ENCODE measurements at places on chromosomes 2 and 18.

DNA sequence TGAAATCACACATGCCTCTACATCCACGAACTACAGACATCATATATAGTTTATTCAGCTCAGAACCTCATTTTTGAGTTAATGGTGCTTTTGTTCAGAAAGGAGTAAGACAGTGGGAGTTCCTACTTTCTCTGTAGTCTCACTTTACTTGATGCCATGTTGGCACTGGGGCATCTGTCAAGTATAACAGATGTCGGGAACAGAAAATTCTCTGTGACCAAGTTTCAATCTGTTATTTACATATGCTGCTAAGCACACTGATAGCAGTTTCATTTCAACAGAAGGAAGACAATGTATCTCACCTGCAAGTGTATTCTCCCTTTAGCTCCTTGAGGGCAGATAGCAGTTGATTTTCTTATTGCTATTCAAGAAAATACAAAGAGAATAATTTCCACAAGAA is 774.1 kb downstream of the METTL4 start:
- no peak for DNase-seq

DNA sequence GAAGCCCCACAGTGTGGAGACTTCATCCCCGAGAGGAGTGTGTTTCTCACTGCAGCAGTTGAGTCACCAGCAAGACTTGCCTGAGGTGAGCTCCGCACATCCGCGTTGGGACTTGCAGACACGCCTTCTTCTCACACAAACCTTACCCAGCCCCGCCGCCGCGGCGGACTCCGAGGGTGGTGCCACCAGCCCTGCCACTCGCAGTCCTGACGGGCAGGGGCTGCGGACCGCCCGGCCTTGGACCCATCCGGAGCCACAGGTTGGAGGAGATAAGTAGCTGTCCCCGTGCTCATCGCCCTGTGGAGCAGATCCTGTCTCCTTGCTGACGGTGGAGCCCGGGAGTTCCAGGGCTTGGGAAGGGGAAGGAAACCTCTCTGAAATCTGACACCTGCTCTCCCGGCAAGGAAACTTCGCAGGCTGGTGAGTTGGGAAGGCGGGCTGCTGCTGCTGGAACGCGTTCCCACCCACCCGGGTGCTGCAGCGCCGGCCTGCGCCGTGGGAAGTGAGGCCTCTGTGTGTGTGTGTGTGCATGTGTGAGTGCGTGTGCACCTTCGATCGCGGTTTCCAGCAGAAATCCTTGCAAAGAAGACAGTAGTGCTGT is at the start of gene RAB27B:
TSS of gene RAB27B (plus strand) at position 197 of the 601 bp plus-strand sequence. CDS start 49,109 bp downstream, outside the sequence.
- peak; percentile 93 for DNase-seq

- no peak for DNase-seq
Measured at GRCh38 chr2:65916177-65916576, 483.8 kb upstream of the SPRED2 start.

DNA sequence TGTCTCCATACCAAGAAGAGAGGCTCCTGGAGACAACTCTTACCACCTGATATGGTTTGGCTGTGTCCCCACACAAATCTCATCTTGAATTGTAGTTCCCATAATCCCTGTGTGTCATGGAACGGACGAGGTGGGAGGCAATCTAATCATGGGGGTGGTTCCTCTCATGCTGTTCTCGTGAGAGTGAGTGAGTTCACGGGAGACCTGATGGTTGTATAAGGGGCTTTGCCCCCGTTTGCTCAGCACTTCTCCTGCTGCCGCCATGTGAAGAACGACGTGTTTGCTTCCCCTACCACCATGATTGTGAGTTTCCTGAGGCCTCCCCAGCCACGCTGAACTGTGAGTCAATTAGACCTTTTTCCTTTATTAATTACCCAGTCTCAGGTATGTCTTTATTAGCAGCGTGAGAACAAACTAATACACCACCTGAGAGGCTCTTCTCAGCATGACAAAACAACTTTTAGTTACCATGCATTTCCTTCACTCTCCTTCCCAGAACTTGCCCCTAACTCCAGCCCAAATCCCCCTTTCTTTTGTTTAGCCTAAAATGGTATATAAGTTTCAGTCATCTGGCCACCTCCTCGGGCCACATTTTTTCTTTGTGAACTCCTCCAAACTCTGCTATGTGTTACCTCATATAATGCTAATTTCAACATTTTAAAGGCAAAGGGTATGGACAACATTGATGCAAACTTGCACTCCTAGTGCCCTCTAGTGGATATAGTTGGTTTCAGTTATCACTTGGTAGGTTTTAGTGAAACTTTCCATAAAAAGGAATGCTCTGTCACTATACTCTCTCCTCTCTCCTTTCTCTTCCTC is 58.6 kb upstream of the SLC25A52 start:
- DNase-seq: peak; percentile 57

GRCh38 chr2:24152413-24153197 is 22.2 kb upstream of the FAM228A start:
- no peak for DNase-seq

- DNase-seq: no peak
Measured at GRCh38 chr2:231707625-231707926, 749 bp upstream of the PTMA start.

DNA sequence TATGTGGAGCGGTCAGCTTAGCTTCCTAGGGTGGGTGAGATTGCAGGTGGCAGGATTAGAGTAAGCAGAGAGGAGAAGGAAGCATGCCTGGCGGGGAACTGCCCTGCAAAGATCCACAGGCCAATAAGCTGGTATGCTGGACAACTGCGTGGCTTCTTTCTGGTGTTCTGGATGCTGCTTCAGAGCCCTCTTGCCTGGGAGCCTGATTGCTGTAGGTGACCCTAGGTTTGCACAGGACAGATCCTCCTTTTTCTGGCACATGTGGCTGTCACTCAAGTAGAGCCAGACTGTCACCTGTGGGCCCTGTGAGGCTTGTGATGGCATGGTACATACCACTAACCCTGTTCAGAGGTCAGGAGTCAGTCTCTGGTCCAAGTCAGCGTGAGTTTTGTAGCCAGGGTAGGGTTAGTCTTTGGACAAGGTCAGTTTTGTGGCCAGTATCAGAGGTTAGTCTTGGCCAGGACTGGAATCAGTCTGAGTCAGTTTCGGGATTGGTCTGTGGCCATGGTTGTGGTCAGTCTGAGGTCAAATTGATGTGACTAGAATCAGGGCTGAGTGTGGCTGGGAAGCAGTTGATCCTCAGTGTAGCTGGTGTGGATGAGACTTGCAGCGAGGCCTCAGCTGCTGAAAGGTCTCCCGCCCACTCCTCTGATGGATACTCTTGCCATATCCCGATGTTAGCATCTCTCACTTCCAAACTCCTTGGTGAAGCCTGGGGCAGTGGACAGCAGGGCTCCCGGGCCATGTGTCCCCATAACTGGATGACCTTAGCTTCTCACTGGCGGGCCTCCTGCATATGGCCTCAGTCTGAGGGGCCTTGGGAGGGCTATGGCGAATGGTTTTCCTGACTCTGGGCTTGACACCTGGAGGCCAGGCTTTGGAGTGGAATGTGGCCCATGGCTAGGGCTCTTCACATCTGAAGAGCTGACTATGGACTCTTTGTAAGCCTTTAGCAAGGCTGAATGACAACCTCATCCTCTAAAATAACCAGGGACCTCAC is 260.5 kb downstream of the DYSF start:
- no peak for DNase-seq

DNA sequence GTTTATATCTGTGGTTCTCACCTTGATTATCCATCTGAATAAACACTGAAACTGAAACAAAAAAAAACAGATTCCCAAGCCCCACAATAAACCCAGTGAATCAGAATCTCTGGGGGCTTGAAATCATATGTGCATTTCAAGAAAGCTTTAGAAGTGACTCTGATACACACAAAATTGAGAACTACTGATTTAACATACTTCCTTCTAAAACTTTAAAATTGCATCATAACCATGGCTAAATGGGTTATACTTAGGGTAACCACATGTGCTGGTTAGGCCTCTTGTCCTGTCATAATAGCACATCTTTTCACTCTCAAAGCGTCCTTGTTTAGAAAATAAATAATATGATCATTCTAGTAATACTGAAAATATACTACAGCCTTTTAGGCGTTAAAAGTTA is 100.9 kb downstream of the ATAD2B start:
- no peak for DNase-seq

DNA sequence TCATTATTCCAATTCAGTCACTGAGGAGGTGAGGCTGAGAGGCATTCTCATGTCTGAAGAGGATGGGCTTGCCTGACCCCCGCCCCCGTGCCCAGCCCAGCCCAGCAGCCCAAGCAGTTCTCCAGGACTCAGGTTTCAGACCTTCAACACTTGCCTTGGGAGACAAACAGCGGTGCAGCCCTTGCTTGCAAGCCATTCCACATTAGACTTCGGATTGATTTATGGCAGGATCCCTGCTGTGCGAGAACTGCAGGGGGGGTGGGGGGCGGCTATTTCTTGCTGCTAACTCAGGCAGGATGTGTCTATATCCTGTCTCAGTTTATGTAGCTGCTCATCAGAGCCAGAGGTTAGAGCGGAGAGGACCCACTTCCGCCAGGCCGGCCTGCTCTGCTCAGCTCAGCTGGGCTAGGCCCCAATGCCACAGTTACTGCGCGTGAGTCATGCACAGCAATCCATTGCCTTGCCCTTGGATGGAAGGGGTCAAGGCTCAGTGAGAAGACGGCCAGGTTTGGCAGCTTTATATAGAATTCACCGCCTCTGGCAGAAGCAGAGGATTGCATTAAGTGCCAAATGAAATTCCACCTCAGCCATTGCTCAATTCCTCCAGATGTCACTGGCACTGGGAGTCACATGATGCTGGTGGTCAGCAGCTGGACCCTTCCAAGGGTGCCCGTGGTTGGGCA is 1.8 kb downstream of the GYPC start:
- DNase-seq: peak; percentile 97

- DNase-seq: no peak
Measured at GRCh38 chr2:210557721-210558120, 1.3 kb downstream of the CPS1 start.

GRCh38 chr2:56100791-56101312 is 82.9 kb upstream of the CCDC85A start:
- DNase-seq: no peak

DNA sequence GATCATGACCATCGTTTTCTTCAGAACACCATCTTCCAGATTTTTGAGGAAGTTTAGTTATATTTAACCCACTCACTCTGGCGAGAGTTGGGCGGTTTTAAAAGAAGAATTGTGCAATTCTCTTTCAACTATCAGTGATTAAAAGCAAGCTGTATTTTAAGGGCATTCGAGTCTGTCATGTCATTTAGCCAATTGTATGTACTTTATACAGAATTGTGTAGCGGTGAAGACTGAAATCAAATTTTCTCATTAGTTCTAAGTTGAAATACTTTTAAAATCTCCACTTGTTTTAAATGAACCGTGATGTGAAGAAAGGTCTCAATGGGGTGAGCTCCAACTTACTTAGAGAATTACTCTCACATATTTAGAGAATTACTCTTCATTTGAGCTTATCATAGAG is 214.6 kb upstream of the DTNA start:
- no peak for DNase-seq

DNA sequence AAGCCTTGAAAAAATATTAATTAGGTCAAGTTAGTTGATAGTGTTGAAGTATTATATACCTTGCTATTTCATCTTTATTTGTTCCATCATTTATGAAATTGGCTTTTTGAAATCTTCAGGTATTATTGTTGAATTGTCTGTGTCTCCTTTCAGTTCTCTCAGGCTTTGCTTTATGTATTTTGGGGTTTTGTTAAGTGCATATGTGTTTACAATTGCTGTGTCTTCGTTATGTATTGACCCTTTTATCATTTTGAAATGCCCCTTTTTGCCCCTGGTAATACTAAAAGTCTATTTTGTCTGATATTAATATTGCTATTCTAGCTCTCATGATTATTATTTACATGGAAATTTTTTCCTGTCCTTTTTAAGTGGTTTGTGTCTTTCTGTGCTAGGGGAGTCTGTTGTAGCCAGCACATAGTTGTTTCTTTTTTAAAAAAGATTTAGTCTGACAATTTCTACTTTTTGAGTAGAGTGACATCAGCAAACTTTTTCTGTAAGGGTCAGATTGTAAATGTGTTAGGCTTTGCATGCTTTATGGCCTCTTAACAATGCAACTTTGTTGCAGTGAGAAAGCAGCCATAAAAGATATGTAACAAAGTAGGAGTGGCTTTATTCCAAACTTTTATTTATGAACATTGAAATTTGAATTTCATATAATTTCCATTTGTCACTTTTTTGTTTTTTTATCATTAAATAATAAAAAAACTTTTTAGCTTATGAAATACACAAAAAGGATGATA is 19.9 kb downstream of the SOCS6 start:
- no peak for DNase-seq

- DNase-seq: no peak
Measured at GRCh38 chr18:68445136-68445535, 269.8 kb downstream of the TMX3 start.

DNA sequence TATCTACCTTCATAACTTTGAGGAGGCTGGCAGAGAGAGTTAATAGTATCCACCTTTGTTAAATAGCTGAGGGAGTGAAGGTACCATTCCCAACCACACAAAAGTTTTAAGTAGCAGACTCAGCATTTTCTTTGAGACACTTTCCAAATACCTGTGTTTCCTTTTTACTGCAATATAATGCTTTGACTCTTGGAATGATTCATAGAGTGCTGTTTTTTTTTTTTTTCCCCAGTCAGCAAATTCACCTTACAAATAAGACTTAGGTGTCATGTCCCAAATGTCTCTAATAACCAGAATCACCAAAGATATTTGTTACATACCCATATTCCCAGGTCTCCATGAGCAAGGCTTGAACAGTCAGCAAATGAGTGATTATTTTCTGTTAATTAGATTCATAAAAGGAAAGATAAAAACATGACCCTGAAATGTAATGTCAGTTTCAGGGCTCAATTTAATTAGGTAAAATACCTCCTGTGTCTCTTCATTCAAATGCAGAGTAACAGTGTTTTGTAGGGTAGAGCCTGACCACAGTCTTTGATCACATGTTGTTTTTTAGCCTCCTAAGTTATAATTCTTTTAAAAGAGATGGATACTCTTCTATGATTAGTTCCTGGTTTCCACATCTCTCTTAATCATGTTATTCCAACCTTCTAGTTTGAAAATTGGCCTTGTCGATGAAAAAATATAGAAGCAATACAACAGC is 39.9 kb downstream of the SLC5A7 start:
- DNase-seq: no peak

- no peak for DNase-seq
Measured at GRCh38 chr2:239966853-239967552, 58.1 kb downstream of the NDUFA10 start.

DNA sequence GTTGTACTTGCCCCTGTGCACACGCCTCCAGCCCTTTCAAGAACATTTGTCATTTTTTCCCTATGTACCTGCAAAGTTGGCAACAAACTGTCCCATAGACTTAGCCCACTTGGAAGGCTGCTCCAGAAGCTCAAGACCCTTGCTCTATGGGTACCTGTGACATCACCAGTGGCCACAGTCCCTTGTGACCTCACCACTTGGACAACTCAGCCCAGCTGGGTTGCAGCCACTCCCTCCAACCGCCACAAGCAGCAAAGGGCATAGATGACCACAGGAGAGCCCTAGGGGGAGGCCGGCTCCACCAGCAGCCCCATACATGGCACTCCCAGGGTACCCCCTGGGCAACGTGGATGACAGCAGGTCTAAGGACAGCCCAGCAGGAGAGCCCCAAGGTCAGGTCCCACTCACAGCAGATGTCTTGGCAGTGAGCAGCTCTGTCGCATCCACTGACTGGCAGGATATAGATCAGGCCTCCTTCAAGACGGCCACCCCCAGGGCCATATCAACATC is at the start of gene TEX44:
TSS of gene TEX44 (plus strand) at position 229 of the 510 bp plus-strand sequence. CDS start at position 317, 88 bp downstream.
- DNase-seq: no peak

- no peak for DNase-seq
Measured at GRCh38 chr2:238774071-238774470, 73.8 kb upstream of the TWIST2 start.
